ENCODE measurements at places on chromosomes 11 and 22.

DNA sequence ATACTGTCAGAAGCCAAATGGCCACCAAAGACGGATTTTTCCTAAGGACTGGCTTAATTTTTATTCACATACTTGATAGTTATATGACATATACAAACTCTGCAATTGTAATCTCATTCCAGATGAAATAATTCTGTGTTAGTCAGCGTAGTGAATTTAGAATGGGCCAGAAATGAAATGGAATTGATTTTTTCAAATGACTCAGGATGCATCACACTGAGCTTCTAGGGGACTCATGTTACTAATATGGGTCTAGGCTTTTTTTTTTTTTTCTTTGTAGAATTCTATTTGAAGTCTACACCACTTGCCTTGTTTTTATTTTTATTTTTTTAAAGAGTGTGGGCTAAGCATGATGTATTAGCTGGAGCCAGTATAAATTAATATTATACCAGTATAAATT is 62.7 kb downstream of the SPECC1L start:
- DNase-seq, result no peak

GRCh38 chr11:121881806-121882205 is 234.2 kb downstream of the BLID start:
- no peak for DNase-seq

DNA sequence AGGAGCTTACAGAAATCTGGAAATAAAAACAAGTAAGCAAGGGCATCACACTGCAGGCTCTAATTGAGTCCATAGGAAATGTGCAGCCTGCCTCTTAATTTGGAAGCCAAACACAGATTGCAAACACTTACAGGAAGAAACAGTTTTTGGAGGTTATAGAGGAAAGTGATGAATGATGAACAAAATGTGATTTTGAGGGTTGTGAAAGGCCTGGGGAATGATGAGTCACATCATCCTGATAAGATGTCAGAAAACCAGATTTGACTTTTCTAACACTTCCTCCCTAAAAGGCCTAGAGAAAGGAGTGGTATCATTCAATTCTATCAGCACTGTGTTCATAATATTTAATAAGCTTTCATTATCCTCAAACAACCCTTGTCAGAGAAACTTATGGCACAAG is 96.6 kb upstream of the POU2AF2 start:
- no peak for DNase-seq

DNA sequence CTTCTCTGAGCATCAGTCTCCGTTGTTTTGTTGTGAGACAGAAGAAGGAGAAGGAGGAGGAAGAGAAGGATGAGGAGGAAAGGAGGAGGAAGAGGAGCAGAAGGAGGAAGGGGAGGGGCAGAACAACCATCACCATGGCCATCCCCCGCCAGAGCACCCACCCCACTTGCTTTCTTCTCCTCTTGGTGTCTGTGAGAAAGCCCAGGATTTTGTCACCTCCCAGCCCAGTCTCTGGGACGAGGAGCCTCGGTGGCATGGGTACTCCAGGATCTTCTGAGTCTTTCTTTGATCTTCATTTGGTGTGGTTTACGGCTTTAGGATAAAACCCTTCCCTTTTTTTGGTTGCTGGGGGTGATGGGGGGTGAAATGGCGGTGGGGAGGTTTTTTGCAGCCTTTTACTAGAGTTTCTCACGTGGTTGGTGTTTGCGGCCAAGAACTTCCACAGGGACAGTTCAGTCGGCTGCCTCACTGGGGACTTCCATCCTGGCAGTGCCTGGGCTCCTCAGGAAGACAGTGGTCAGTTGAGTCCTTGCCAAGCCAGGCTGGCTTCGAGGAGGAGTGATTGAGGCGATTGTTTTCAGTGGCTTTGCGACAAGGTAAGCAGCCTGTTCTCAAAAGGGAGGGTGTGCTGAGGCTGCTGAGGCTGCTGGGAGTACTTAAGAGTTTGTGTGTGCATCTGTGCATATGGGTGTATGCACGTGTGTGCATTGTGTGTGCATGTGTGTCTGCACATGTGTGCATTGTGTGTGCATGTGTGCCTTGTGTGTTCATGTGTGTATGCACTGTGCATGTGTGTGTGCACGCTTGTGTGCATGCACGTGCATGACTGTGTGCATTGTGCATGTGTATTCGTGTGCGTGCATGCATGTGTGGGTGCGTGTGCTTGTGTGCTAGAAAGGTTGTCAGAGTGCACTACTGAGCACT is 567.5 kb downstream of the TBC1D22A start:
- no peak for DNase-seq

GRCh38 chr11:23252426-23252825 is 392.2 kb upstream of the CCDC179 start:
- no peak for DNase-seq

DNA sequence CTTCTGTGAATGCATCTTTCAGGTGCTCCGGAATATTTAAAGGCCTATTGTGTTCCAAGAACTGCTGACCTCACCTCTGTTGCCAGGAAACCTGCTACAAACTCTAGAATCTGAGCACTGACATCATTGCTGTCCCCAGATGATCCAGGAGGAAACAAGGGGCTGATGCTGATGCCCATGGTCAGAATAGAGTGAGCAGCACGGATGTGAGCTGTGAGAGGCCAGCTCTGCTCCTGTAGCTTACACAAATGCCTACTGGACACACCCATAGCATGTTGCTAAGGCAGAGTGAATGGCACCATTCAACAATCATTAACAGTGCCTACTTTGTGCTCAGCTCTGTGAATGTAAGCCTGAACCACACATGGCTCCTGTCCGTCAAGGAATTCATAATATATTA is 276.7 kb upstream of the API5 start:
- no peak for DNase-seq

DNA sequence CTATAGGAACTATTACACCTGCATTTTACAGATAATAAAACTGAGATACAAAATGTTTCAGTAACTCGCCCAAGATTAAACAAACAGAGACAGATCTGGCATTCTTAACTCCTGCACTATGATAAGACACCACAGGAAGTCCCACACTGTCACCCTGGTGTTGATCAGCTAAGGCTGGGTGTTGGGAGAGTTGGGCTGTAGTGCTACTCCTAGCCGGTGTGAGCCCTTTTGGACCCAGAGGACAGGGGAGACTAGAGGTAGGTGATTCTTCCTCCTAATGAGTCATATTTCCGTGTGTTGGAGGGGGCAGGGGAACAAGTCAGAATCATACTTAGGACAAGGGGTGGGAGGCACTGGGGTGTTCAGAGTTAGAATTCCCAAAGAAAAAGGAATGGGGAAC is 353.2 kb upstream of the TENM4 start:
- no peak for DNase-seq

DNA sequence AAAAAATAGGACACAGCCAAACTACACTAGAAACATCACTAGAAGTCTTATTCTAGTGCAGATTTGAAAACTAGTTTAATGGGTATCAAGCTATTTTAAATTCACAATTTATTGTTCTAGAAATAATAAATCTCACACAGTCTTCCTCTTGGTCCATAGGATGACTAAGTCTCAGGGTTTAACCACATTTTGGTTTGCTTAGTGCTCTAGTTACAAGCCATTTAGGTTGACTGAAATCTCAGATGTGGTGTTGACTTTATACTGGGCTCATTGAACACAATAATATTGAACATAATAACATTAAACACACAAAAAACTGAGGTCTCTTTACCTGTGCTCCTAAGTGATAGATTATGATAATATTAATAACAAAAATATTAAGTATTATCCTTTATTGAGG is 760.3 kb upstream of the CCDC179 start:
- no peak for DNase-seq

DNA sequence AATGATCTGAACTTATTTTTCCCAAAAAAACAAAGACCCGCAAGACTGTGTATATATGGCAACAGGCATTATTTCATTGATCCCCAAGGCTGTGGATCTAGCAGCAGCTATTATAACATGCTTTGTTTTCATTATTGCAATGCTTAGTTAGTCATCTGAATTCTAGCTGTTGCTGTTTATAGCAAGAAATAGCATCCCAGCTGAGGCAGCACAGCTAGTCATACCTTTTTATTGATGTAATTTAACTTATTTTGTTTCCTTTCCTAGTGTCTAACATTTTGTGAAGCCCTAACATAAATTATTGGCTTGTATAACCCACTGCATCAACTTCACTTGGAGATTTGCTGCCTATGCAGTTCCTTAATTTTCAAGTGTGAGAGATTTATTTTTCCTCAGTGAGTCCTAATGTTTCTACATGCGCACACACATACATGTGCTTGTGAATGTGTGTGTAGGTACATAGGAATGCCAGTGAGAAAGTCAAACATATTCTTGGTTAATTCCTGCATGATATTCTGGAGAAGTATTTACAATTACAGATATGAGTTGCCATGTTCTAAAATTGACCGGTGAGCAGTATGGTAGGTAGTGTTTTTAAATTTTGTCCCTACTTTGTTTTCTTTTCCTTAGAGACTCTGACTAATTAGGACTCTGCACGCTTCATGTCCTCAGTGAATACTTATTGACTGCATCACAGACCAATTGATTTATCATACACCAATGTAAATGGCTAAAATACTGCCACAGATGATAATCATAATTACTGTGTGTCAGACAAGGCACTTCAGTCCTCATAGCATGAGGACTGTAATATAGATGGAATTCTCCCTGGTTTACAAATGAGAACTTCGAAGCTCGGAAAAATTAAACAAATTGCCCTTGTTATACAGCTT is 119.3 kb downstream of the WNT11 start:
- no peak for DNase-seq

DNA sequence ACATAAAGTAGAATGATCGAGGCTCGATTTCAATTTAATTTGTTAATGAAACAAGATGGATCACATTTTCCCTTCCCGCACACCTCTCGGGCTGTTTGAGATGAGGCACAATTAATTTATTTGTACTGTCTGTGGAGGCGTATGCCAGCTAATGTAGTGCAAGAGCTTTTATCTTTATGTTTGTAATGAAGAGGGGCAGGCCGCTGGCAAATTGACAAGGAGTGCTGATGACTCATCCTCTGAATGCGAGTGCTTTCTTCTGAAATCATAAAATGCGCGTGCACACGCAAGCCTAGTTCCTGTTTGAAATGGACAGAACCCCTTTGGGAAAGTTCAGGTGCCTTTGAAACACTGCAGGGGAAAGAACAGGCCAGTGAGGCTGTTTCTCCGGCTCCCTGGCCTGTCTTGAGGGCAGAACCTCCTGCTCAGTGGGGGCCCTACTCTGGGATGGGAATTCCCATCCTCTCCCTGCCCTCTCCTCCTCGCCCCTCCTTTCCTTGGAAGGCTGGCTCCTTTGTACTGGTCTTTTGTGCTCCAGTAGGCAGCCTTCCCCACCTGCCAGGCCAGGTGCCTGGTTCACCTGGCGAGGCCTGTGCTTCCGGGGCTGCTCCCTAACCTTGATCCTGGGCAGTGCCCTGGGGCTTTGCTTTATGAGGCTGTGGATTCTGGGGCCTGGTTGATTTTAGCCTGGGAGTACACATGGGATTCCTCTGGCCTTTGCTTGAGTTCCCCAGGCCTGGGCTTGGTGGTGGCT is 50.3 kb downstream of the TEAD1 start:
- no peak for DNase-seq

DNA sequence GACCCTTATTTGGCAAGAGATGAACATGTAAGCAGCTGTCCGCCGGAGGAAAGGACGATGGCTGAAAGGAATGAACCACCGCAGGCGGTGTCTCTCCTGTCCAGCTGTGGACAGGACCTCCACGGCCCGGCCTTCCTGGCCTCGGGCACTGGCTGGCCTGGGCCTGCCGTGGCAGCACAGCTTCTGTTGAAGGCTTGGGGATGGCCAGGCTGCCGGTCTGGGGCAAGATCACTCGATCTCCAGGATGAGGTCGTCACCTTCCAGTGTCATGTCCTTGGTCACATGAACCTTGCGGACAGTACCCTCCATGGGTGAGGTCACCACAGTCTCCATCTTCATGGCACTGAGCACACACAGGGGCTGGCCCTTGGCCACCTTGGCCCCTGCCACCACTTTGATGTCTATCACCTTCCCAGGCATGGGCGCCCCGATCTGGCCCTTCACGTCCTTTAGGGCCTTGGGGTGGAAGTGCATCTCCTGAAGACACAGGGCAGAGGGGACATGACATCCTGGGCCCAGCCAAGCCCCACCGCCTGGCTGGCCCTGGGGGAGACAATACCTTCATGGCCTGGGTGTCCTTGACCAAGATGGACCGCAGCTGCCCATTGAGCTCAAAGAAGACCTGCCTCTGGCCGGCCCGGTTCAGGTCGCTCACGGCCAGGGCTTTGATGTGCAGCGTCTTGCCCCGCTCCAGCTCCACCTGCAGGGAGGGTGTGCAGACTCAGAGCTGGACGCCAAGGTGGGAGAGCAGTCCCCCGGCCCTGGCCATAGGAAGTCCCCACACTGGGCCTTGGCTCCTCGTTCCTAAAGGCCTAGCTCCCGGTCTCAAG is 5.6 kb downstream of the RCE1 start:
- DNase-seq, result no peak

DNA sequence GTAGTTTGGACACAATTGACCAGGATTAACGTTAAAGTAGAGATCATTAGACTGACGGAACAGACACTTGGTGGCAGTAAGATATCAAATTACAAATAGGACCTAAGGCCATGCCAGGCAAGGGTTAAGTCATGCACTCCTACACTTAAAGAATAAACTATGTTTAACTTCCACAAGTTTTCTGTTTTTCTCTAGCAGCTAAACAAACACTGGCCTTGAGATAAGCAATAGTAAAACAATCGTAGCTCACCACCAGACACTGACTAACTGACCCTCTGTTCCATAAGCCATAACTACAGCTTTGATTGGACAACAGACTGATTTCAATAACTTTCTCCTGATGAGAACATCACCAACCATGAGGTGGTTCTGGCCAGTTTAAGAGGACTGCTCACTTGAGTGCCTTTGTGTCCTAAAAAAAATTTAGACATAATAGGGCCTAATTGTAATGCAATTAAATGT is 2.0 kb upstream of the CEP126 start:
- no peak for DNase-seq
